ENCODE measurements at places on chromosomes 4 and X. TPM values are rescaled to one million over a fixed set of nuclear protein-coding genes. Genes with fewer than 3 reads are reported as not detected.

SMR3B gene
- not detected for polyA plus RNA-seq

WDR1 gene
- 108 TPM for polyA plus RNA-seq

DBET gene
- not detected for polyA plus RNA-seq

ADGRG4 gene
- polyA plus RNA-seq, result not detected

STPG2 gene
- not detected for polyA plus RNA-seq

DRP2 gene
- polyA plus RNA-seq, result 10.0 TPM

FABP2 gene
- polyA plus RNA-seq, result not detected

SSX4 gene
- not detected for polyA plus RNA-seq

ATOH1 gene
- not detected for polyA plus RNA-seq

LRIT3 gene
- 0.78 TPM for polyA plus RNA-seq

RTL9 gene
- polyA plus RNA-seq, result 0.58 TPM
